ENCODE measurements at places on chromosomes 3 and 15.

DNA sequence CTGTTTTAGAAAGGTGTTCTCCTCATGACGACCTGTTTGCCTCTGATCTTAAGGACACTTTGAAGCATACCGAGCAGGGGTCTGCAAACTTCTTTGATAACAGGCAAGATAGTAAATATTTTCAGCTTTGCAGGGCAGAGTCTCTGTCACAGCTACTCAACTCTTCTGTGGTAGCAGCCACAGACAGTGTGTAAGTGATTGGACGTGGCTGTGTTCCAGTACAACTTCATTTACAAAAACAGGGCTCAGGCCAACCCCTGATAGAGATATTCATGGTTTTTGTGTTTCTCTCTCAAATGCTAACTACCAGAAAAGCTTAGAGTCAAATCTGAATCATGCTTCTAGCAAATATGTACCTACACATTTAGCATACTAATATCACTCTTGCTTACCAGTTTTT, 51.5 kb downstream of the TGFBR2 start:
- DNase-seq = no peak

DNA sequence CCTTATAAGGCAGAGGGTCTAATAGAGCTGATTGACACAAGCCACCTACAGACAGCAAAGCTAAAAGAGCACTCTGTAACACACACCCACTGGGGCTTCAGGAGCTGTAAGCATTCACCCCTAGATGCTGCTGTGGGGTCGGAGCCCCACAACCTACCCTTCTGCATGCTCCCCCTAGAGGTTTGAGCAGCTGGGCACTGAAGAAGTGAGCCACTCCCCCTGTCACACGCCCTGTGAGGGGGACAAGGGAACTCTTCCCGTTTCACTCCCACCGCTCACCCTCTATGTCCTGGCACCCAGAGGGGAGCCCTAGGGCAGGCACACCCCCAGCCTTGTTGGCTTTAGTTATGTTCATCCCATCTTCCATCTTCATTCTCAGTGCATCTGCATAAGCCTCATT, 9.4 kb upstream of the CSTA start:
- DNase-seq = no peak

DNA sequence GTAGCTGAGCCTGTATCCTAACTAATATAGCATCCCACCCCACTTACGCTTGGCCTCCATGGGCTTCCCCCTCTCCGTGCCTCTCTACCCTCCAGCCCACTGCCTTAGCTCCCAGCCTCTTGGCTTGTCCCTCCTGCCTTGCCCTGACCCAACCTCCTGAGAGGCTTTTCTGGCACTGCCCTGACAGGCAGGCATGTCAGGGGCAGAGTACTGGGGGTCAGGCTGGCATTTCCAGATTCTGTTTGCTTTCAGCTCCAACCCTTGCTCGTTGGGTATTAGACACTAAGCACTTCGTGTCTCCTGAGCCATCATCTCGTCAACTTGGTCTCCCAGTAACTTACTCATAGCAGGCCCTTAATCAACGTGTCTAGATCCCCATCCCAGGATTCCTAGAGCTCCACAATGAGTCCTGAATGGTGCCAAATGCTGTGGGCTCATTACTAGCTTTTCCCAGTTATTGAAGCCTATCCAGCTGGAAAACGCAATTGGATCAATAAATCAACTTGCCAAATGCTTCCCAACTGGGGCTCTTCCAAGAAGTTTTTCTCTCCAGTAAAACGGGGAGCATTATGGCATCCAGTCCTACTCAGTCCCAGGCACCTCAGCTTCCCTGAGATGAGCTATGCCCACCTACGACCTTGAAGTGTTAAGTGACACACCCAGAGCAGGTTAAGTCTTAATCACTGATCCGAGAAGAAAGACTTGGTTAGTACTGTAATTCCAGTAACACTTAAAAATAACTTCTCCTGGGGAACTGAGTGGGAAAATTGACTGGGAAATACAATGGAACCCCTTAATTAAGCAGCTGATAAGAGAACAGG, 78.5 kb upstream of the DLG1 start:
- DNase-seq = no peak

GRCh38 chr3:176611703-176612102, 585.6 kb downstream of the TBL1XR1 start:
- no peak for DNase-seq

DNA sequence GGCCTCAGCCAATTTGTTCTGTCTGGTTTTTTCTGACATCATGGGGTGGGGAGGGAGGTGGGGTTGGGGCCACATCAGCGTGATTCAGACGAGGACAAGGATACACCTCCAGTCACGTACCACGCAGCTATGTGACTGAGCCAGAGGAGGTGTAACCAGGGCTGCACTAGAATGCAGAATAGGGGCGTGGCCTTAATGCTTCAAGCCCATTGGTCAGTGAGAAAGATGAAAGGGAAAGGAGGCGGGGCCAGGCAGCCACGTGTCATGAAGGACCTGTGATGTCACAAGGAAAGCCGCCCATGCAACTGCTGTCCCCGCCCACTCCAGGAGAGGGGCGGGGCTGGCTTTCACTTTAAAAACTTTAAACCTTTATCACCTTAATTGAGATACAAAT, at the start of gene GOLGA6L2:
Gene GOLGA6L2 (minus strand): TSS at position 137 of the 394 bp plus-strand sequence. CDS start 62 bp downstream, at position 75.
- no peak for DNase-seq

- no peak for DNase-seq
Measured at GRCh38 chr3:173401369-173401768, 3.8 kb downstream of the NLGN1 start.

DNA sequence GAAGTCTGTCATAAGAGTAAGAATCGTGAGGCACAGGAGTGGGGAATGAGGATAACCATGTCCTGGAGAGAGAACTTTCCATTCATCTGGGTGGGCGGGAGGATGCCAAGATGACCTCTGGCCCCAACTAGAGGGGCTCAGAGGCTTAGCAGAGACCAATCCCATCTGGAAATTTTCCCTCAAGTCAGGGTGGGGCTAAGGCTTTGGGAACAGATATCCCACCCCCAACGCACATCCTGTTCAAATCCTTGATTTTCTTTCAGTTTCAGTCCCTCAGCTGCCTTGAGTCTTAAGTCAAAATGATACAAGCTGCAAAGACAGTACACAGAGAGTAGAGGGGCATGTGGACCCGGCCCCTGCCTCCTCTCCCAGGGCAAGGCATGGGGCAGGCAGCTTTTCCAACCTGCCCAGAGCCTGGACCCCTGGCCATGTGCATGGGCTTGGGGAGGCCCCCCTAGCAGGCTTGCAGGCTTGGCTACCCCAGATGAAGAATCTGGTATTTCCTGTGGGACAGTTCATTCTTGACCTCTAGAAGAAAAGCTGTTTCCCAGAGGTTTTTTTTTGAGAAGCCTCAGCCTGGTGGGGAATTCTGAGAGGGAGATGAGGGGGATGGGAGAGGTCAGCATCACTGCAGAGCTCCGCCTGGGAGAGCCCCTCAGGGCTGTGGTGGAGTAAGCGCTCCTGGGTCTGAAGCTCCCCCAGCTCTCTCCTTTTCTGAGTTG, 109.7 kb upstream of the HACD2 start:
- DNase-seq = no peak

DNA sequence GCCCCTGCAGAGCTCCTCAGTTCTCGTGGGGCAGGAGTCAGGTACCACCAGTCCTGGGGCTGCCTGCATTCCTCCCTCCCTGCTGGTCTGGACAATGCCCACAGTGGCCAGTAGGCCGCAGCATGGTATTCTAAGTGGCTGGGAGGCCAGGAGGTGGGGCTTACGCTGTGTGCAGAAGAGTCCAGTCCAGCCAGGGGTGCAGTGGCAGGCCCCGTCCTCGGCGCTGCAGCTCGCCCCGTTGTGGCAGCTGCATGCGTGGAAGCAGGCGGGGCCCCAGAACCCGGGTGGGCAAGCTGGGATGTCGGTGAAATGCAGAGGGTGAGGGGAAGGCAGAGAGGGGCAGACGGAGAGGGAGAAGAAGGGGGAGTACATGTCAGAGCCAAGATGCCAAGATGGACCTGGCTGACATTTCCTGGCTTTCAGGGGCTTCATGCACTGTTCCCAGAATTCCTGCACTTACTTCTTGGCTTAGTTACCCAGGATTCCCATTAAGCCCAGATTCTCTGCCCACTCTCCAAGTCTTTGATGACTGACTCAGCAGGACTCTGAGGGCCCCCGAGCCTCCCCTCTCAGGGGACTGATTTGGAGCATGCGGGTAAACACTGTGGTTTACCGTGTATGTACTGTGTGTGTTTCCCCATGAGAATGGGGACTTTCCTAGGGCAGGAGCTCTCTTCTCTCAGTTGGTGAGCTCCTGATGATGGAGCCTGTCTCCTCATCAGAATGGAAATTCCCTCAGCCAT, 47.5 kb downstream of the RAB11A start:
- DNase-seq = peak; percentile 30

DNA sequence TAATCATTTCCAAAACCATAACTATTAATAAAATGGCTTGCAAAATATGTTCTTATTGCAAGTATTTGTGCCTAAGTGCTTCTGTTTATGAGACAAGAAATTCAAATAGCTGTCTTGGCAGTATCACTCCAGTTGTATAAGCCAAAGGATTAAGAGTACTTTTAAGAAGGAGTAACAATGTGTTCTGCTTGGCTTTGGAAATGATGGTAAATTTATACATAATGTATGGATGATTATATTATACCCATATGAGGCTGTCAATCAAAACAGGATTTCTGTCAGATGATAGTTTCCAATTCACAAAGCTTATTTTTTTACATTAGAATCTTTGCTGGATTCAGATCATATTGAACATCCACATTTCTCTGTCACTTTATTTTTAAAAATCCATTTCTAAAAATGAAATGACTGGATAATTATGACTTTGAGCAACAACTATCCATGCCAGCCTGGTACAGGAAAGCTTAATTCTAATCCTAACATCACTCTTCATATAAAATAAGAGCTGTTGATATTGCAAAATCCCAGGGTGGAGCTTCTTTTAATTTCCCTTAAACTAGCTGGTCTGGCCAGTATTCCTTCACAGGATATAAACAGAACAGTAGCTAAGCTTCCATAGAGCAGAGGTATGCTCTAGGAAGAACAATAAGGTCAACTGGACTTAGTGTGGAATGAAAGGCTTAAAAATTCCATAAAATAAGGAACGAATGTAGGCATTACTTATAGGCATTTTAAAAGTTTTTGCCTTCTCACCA, 30.0 kb upstream of the ZNF280D start:
- DNase-seq = no peak
